SJSA1 (cell line): ENCODE measurements at places on chromosomes 3 and 15. TPM values are rescaled to one million over a fixed set of nuclear protein-coding genes. Genes with fewer than 3 reads are reported as not detected.

DNA sequence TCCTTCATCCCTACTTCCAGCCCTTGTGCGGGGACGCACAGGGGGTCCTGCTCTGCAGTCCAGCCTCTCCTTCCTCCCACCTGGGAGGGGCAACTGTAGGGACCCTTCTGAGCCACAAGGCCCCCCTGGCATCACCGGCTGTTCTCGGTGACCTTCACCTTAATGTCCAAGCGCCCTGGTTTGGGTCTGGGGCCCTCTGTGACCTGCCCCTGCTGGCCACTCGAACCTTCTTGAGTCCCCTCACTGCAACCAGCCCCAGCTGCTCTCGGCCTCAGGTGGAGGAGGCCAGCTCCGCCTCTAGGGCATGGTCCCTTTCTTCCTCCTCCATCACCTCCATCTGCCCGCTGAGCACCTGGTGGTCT is 57.9 kb downstream of the RGMA start:
- no peak for DNase-seq

DNA sequence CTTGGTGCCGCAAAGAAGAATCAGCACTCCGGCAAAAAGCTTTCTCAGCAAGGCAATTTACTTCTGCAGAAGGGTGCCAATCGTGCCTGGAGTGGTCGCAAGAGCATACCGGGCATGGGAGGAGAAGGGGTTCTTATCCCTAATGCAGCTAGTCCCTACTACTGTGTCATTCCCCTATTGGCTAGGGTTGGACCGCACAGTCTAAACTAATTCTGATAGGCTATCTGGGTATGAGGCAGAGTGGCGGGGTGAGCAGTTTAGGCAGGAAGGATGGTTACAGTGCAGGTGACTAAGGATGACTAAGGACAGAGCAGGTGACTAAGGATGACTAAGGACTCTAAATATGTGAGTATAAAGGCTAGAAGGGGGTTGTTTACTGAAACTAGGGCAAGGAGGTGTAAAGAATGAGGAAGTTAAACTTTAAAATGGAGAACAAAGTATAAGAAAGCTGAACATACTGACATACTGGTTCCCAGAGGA is 52.9 kb downstream of the PGBD4 start:
- DNase-seq, result peak; percentile 28

GRCh38 chr15:78999636-79000035 is 54.8 kb upstream of the CTSH start:
- DNase-seq, result no peak

GRCh38 chr3:197961582-197961945 is 1.5 kb downstream of the LMLN start:
- DNase-seq, result no peak

GRCh38 chr15:36841193-36841592 is 259.2 kb downstream of the MEIS2 start:
- no peak for DNase-seq

DNA sequence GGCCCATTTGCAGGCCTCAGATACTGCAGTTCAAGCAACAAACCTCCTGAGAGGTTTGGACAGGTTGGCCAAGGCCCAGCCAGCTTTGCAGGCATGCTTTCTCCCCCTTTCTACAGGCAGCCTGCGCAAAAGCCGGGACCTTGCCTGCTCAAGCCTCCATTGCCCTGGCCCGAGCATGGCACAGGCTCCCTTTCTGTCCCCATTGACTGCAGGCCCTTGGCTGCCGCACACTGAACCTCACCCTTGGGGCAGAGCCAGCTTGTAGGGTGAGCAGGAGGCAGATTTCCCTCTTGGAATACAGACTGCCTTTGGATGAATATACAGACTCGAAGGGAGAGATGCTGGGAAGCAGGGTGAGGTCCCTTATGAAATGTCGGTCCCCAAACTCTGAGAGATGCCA is 461.7 kb upstream of the PROK2 start:
- no peak for DNase-seq

DNA sequence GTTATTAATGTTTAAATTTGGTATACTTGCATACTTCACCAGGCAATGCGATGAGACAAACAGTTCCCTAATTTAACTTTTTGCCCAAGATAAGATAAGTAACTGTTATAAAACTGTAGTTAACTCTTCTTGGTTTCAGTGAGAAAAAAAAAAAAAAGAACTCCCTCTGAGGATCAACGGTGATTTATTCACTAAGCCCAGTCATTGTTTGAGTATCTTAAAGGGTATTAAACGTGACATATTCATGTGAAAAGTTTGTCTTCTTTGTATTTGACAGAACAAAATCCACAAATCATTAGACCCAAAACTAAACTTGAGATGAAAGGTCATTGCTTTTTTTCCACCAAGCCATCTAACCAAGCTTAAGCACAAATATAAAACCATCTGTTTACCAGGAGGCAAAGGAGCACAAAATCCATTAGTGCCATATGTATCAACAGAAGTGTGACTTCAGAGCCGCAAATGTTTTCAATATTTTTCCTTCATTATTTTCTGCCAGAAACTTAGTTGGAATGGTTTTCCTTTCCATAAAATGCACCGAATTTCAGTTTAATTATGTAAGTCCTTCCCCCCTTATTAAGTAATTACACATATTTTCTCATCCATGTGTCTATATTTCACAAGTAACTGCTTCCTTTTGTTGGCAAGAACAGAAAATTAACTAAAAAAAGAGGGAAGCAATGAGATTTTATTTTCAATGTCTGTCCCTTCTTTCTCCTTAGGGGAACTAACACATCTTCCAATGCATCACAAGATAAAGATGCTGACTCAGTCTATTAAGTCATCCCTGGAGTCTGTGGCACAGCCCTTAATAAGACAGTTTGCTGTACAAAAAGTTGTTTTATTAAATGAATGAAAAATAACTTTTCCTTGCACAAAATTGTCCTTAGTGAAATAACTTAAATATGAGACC is 92.2 kb upstream of the RAP2B start:
- DNase-seq, result no peak

- DNase-seq, result no peak
These were observed 25.9 kb downstream of the SNX33 start for GRCh38 chr15:75673426-75674235.

Gene CLDN16
- total RNA-seq, result 0.08 TPM in 1 of 2 replicates, not detected in the other

DNA sequence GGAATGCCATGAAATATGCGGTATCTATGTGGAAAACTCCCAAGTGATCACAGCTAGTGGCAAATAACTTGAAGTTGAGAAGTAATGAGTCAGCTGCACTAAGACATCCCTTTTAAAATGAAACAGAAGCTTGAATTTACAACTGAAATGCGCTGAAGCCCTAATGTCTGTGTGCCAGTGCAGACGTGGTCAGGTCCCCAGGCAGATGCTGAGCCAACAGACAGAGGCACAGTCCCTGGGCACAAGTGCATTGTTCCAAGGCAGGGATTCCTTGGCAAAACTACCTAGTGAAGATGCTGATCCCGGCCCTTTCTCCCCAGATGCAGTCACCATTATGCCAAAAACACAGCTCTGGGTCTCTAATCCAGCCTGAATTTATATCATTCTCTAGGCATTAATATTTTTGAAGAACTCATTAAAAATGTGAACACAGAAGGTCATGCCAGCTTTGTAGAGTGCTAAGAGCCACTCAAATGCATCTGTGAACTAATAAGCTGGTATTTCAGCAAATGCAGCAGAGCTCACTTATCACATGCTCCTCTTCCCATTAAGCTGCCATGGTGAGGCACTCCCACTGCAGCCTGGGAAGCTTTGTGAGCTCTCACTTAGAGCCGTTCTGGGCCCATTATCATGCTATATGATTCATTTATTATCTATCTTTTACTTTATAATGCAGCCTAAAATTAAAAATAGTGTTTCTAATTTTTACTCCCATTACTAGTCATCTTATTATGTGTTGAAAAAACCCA is 200.1 kb downstream of the GABRB3 start:
- DNase-seq, result no peak

DNA sequence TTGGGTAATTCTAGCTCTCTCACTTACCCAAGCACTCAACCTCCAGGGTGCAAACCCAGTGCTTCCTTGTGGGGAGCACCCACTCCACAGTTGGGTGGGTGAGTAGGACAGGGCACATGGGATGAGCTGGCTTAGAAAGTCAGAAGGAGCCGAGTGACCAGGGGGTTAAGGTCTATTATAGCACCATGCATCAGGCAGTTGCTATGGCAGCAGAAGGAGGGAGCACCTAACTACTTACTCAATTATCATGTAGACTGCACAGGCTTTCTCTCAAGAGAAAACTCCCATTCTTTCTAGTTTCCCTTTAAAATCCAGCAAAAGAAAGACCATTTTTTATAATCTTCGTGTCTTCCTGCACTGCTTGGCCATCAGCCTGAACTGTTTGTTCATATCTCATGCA is 163.0 kb downstream of the OCA2 start:
- DNase-seq, result no peak

DNA sequence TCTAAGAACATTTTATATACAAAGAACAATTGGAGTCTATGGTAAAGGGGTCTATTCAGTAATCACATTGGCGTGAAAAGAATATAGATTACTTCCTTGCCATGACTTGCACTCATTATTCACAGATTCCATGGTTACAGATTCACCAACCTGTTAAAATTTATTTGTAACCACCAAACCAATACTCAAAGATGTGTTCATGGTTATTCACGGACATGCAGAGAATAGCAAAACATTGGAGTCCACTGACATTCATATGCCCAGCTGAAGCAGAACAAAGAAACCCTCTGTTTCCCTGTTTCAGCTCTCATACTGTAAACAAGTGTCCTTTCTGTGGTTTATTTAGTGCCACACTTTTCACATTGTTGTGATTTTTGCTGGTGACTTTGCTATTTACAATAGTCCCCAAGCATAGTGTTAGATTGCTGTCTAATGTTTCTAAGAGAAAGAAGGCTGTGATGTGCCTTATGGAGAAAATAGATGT is 185.8 kb upstream of the TTC14 start:
- peak; percentile 6 for DNase-seq

Gene CCR3
- 0.29 and 0.66 TPM in 2 replicates for total RNA-seq

DNA sequence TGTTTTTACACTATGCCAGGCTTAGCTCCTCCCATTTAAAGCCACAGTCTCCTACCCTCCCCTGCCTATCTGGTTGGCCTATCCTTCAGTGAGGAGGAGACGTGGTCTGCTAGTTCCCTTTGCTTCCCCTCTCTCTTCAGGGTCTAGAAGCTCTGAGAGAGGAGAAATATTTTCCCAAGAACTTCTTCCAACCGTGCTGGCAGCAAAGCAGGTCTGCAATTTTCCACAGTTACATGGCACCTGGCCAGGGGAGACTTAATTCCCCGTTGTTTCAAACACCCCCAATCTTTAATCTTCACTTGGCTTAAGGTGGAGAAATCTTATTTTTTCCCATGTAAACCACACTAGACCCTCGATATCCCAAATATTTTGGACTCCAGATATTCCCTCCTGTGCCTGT is 149.5 kb upstream of the MCTP2 start:
- DNase-seq, result no peak

Gene ENTPD3
- total RNA-seq, result not detected in 2 replicates

DNA sequence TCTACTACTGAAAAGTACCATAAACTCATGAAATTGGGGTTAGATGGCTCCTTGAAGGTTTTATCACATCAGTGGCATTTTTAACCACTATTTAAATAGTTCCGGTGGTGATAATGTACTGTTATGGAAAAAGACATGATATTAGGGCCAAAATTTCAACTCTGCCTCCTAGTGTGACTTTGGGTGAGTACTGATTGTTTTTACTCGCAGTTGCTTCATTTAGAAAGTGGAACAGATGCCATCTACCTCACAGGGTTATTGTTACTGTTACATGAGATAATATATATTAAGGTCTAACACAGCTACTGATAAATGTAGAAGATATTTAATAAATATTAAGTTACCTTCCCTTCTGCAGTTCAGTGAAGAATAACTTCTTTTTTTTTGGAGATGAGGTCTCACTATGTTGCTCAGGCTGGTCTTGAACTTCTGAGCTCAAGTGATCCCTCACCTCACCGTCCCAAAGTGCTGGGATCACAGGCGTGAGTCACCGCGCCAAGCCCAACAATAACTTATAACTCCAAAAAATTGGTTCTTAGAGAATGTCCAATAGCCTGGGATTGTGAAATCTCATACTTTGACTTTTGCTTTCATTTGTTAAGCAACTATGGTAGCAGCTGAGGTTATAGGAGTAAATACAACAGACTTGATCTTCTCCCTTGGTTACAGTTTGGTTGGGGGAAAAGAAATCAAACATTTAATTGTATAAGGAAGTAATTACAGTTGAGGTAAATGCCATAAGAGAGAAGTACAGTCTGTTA is 48.3 kb downstream of the MEF2A start:
- DNase-seq, result no peak

GRCh38 chr3:187739094-187739560 is 6.1 kb downstream of the BCL6 start:
- DNase-seq, result no peak

GRCh38 chr3:57064572-57064971 is 4.1 kb downstream of the SPATA12 start:
- DNase-seq, result no peak

DNA sequence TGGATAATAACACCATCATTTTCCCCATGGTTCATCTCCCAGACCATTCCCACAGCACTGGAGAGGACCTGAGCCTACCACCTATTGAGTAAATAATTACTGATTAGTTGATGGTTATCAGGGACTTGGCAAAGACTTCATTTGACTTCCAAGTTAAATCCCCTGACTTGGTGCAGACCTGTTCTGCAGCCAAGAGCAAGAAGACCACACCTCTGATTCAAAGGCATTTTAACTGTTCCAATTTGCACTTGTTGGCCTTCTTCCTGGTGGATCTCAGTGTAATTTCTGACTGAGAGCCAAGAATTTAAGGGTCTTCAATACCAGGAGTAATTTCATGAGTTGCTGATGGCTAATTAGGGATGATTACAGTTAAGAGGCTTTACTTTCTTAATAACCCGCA is 24.0 kb downstream of the THSD4 start:
- no peak for DNase-seq

- no peak for DNase-seq
These were observed 95.4 kb upstream of the ADAMTS9 start for GRCh38 chr3:64783200-64783599.

DNA sequence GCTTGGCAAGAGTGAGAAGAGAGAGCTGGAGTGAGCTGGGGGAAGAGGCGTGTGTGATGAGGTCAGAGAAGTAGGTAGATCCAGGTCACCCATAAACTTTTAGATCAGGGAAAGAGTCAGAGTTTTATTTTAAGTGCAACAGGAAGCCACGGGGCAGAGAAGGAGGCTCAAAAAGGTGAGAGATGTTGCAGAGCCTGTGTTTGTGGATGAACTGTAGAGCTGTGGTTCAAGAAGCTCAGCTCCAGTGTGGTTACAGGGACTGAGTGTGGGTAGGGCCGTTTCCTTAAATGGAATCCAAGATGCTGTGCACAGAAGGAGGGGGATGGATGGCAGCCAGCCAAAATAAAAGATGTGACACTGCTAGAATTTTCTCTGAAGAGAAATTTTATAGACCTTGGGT is 337.2 kb downstream of the SATB1 start:
- no peak for DNase-seq

Gene CHL1
- total RNA-seq, result not detected in 2 replicates

GRCh38 chr15:93583552-93583951 is 494.5 kb upstream of the RGMA start:
- no peak for DNase-seq

Gene TBC1D2B
- 27.5 and 28.2 TPM in 2 replicates for total RNA-seq

Gene FGD5
- total RNA-seq, result not detected in 2 replicates

- DNase-seq, result peak; percentile 42
These were observed 26.7 kb upstream of the TMC3 start for GRCh38 chr15:81400640-81401236.
